Stomach (tissue), 19 donors: ENCODE measurements at places on chromosomes 7 and 10. TPM values are rescaled to one million over a fixed set of nuclear protein-coding genes. Genes with fewer than 3 reads are reported as not detected.

Gene CC2D2B
- polyA plus RNA-seq: not detected

Gene NCF1
- 4.1 TPM for polyA plus RNA-seq

Gene EEF1AKMT2
- polyA plus RNA-seq: 11.6 TPM

Gene MEOX2
- 0.85 TPM for polyA plus RNA-seq

Gene FAM20C
- polyA plus RNA-seq: 35.2 TPM

Gene OR6B1
- not detected for polyA plus RNA-seq
